T-helper 2 cell treated with Interferon-gamma antibody and Interleukin-4, amounts not matched to agents 5 μg/mL and 100 μg/mL, for 36 hours (primary cell): ENCODE measurements at places on chromosomes 12 and 14.

DNA sequence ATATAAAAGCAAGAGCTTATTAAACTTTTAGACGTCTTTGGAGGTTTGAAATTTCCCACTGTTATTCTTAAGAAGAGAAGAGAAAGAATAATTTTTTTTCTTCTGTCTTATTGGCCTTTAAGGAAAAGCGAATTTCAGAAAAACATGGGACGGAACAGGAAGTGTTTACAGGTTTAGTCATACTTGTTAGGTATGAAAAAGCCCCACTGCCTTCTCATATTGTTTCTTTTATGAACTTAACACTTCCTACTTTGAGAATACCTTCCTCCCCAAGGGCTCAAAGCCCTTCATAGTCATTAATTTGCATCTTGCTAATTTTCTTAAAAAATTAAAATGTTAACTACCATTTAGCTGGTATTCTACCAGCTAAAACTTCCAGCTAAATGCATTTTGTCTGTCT is 82.0 kb downstream of the ETV6 start:
- H3K4me3 ChIP-seq = peak overlapping the region; percentile 61
- peak overlapping the region; percentile 58 for H3K27ac ChIP-seq
- no peak for DNase-seq

DNA sequence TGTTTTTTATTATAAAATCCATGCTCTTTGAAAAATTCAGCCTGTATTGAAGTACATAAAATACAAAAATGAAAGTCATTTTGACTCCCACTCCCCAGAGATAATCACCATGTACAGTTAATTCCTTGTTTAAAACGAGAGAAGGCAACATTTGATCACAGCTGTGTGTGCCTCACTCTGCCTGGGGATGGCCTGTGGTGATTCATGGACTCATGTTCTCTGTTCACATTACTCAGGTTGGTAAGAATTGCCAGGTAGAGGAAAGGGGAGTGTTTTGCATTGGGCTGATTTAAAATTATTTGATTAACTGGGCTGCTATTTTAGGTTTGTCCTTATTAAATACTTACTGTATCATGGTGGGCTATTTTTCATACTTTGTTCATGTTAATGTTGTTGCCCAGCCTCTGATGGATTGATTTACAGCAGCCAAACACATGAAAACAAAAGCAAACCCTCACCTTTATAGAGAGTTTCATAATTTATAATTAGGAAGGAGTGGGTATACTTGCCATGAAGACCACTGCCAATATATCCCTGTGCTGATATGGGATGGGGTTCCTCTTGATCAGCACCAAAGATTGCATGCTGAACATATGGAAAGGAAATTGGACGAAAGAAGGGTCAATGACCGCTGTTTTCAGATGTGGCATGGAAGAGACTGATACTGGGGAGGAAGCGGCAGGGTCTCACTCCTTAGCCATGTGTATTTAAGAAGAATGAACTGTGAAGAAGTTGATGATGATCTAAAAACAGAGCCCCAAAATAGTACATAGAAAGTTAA is 3.0 kb downstream of the ZBTB1 start:
- H3K36me3 ChIP-seq = peaks cover 36% of the 10 kb centered on the region
- peaks cover 60% of the 10 kb centered on the region for H3K4me1 ChIP-seq
- H3K4me3 ChIP-seq = peak overlapping the region; percentile 94
- peaks cover 2% of the 10 kb centered on the region for H3K27me3 ChIP-seq
- peak overlapping the region; percentile 100 for H3K27ac ChIP-seq

DNA sequence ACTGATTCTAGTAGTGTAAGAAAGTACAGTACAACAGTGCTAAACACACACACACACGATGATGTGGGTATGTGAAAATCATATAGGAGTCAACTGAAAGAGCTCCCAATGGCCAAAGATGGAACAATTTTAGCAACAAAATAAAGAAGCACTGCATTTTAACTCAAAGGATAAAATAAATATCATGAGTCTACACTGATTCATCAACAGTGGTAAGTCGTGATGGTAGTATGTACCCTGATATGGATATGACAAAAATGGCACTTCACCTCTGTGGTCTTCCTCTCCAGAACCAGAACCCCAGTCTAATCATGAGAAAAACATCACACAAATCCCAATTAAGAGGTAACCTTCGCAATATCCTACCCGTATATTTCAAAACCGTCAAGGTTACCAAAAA is 41.4 kb upstream of the TBPL2 start:
- no peak overlapping the region for H3K4me3 ChIP-seq
- no peaks in the 10 kb centered on the region for H3K27me3 ChIP-seq
- no peak for DNase-seq
- H3K27ac ChIP-seq = no peak overlapping the region

- no peak overlapping the region for H3K4me3 ChIP-seq
- no peaks in the 10 kb centered on the region for H3K27me3 ChIP-seq
- H3K27ac ChIP-seq = no peak overlapping the region
- peaks cover 9% of the 10 kb centered on the region for H3K4me1 ChIP-seq
- no peak for DNase-seq
Measured at GRCh38 chr12:53612978-53613377, 13.2 kb downstream of the ATF7 start.

GRCh38 chr12:92581604-92582003 is 121.2 kb upstream of the PLEKHG7 start:
- H3K4me3 ChIP-seq = no peak overlapping the region
- no peaks in the 10 kb centered on the region for H3K27me3 ChIP-seq
- H3K36me3 ChIP-seq = peaks cover 3% of the 10 kb centered on the region
- H3K27ac ChIP-seq = no peak overlapping the region
- no peak for DNase-seq

DNA sequence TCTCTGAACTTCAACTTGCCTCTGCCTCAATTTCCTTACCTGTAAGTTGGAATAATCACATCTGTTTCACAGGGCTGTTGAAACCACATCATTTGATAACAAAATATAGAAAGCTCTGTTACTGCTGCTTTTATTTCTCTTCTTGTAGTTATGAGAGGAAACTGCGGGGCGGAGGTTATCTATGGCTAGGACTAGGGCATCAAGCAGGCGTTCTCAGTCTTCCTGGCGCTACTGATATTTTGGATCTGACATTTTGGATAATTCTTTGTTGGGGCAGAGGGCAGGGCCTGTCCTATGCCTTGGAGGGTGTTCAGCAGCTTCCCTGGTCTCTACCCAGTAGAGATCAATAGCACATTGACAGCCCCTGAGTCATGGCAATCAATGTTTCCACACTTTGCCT is 3.9 kb downstream of the P3H3 start:
- peaks cover 27% of the 10 kb centered on the region for H3K27me3 ChIP-seq
- peaks cover 19% of the 10 kb centered on the region for H3K4me1 ChIP-seq
- H3K36me3 ChIP-seq = no peaks in the 10 kb centered on the region
- H3K4me3 ChIP-seq = no peak overlapping the region
- H3K27ac ChIP-seq = no peak overlapping the region

DNA sequence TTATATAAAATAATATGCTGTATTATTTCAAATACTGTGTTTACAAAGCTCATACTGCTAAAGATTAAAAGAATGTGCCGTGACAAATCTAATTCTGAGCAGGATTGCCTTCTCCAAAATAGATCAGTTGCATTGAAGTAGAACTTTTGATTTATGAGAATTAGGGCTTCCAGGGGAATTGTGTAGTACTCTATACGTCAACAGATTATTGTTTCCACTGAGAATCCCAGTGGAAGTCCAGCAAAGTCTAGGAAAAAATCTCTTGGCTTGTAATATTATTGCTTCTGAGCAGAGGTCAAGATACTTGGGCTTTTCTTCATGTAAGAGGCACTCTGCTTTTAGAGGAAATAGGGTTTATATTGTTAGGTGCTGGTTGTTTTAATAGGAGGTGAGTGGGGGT is 133.9 kb downstream of the TRHDE start:
- DNase-seq = no peak
- H3K27me3 ChIP-seq = no peaks in the 10 kb centered on the region
- H3K4me1 ChIP-seq = no peaks in the 10 kb centered on the region
- no peak overlapping the region for H3K27ac ChIP-seq
- H3K36me3 ChIP-seq = no peaks in the 10 kb centered on the region

- H3K4me1 ChIP-seq = no peaks in the 10 kb centered on the region
- no peak for DNase-seq
- H3K4me3 ChIP-seq = no peak overlapping the region
- no peak overlapping the region for H3K27ac ChIP-seq
Measured at GRCh38 chr14:76194327-76194726, 42.6 kb downstream of the GPATCH2L start.

- H3K27me3 ChIP-seq = no peaks in the 10 kb centered on the region
- no peak for DNase-seq
- H3K36me3 ChIP-seq = peaks cover 13% of the 10 kb centered on the region
- H3K27ac ChIP-seq = no peak overlapping the region
- peaks cover 16% of the 10 kb centered on the region for H3K4me1 ChIP-seq
- no peak overlapping the region for H3K4me3 ChIP-seq
Measured at GRCh38 chr12:53602176-53602864, 23.9 kb downstream of the ATF7 start.

DNA sequence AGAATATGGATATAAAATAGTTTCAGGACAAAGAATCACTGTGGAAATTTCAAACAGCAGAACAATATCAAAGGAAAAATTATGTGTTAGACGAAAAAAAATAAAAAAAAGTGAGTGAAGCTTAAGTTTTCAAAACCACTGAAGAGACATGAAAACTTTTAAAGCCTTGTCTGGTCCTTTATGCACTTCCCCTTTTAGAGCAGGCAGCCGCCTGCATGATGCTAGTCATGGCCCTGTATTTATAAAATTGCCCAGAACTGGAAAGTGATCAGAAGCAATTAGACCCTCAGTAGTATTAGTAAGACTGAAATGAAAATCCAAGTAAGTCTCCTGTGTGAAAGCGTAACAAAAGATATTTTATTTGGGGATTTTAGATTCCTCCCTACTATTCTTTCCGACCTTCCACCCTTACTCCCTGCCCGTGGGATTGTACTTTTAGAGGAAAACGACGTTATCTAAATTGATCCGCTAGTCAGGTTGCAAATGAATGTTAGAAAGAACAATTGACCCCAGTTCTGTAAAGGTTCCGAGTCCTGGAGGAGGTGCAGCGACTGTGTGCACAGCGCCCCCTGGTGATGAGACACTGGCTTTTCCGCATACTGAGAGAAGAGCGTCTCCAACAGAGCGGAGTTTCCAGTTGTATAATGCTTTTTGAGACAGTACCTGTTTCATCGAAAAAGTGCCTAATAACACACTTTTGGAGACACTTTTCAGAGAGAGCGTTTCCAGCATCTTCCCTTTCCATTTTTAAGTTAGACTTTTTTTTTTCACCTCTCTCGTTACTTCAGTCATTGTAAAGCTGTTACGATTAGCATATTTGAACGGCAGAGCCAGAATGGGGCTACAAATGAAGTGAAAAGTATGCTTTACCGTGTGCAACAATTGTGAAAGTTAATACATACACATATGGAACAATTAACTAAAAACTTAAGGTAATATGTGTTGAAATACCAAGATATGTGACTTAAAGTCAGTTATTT is 12.4 kb downstream of the MGST1 start:
- H3K36me3 ChIP-seq = no peaks in the 10 kb centered on the region
- H3K4me3 ChIP-seq = no peak overlapping the region
- peak; percentile 6 for DNase-seq
- no peaks in the 10 kb centered on the region for H3K4me1 ChIP-seq
- H3K27ac ChIP-seq = no peak overlapping the region
- no peaks in the 10 kb centered on the region for H3K27me3 ChIP-seq

DNA sequence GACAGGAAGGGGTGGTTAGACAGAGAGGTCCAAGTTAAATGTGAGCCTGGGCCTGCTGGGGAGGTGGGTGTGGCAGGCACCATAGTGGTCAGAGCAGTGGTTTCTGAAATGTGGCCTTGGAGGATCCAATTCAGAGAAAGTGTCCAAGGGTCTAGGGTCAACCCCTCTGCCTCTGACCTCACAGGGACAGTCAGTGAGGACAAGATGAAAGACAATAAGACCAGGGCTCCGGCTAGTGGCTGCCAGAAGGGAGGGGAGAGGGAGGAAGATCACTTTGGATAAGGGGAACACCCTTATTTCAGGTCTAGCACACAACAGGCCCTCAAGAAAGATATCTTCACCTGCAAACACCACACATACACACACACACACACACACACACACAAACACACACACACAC is 335.1 kb downstream of the MED13L start:
- DNase-seq = no peak
- no peaks in the 10 kb centered on the region for H3K36me3 ChIP-seq
- H3K27ac ChIP-seq = no peak overlapping the region

DNA sequence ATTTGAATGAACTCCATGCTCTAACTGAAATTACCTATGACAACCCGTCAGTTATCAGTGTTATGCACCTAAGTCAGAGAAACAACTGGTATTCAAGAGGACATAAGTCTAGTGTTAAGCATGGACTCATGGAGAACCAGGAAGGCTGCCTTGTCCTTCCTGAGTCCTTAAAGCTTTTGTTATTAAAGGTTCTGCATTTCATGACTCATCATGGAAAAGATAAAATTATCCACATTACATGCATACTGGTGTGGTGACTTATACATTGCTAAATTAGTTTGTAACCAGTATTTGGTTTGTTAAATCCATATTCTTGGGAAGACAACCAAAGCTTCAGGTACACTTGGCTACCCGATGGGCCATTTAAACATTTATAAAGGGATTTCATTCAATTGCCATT is 6.5 kb upstream of the OR4E1 start:
- peaks cover 12% of the 10 kb centered on the region for H3K27me3 ChIP-seq
- no peak overlapping the region for H3K27ac ChIP-seq
- no peak overlapping the region for H3K4me3 ChIP-seq
- H3K4me1 ChIP-seq = no peaks in the 10 kb centered on the region
- H3K36me3 ChIP-seq = no peaks in the 10 kb centered on the region
- DNase-seq = no peak

DNA sequence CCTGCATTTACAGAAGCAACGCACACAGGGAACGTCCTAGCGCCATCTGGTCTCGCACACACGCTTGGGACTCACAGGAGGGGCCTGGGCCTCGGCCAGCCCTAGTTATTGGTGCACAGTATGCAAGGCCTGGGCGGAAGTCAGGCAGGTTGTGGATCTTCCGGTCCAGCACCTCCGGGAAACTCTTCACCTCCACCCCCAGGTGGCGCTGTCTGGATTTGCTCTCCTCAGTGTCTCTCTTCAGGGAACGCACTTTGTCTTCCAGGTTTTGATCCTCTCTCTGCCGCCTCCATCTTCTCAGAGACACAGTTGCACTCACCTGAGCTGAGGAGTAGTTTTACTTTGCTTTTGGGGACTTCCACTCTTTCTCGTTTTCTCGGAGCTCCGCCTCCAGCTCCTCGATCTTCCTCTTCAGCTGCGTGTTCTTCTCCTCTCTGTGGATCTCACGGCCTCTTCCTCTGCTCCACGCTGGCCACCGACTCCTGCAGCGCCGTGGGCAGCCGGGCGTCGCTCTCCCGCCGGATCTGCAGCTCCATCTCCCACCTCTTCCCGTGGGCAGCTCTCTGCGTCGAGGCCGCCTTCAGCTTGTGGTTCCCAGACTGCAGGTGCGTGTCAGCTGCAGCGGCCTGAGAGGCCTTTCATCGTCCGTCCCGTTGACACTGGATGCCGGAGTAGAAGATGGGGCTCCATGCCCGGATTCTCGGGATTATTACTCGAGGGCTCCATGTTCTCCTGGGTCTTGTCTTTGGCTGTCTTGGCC is 933.8 kb downstream of the TMEM121 start:
- peaks cover 21% of the 10 kb centered on the region for H3K27me3 ChIP-seq
- no peak overlapping the region for H3K4me3 ChIP-seq
- H3K36me3 ChIP-seq = no peaks in the 10 kb centered on the region
- H3K4me1 ChIP-seq = no peaks in the 10 kb centered on the region
- DNase-seq = peak; percentile 42

- peaks cover 13% of the 10 kb centered on the region for H3K27me3 ChIP-seq
- DNase-seq = no peak
- H3K36me3 ChIP-seq = no peaks in the 10 kb centered on the region
- H3K4me3 ChIP-seq = no peak overlapping the region
Measured at GRCh38 chr14:104968153-104968527, 10.0 kb downstream of the AHNAK2 start.
